ENCODE measurements at places on chromosomes 1 and 21. TPM values are rescaled to one million over a fixed set of nuclear protein-coding genes. Genes with fewer than 3 reads are reported as not detected.

DNA sequence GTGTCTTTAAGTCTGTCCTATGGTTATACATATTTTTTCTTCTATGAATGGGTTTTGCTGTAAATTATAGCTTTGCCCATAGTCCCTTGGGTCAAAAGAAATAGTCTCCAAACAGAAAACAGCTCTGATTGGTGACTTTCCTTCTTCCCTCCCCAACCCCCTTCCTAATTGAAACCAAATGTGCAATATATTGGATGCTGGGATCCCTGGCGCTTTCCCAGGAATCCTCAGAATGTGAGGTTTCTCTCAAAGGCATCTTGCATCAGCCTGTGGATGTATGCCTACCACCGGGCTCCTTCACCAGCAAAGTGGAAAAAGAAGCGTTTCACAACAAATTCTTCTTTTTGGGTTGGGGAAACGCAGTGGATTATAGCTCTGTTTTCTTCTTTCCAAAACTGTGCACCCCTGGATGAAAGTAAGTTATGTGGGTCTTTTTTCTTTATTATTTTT is at the start of gene DDR2:
TSS of gene DDR2 (plus strand) at position 248 of the 450 bp plus-strand sequence. CDS start 86,600 bp downstream, outside the sequence.
- DNase-seq, result peak; percentile 64

- DNase-seq, result no peak
Measured at GRCh38 chr1:227449051-227449450, 114.3 kb upstream of the ZNF678 start.

DNA sequence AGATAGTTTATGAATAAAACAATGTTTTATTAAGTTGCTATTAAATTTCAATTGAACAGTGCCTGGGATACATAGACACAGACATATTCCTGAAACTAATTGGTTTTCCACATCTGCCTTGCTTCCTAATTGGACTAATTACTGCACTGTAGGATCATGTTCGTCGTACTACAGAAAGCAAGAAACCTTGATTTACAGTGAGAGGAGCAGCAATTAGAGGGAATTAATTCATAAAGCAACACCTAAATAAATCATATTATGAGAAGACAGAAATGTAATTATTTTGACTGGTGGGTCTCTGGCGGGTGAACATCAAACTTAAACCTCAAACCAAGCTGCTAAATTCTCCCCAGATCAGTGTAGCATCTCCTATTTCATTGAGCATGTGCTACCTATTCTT is 124.6 kb upstream of the CAMK1G start:
- DNase-seq, result no peak

DNA sequence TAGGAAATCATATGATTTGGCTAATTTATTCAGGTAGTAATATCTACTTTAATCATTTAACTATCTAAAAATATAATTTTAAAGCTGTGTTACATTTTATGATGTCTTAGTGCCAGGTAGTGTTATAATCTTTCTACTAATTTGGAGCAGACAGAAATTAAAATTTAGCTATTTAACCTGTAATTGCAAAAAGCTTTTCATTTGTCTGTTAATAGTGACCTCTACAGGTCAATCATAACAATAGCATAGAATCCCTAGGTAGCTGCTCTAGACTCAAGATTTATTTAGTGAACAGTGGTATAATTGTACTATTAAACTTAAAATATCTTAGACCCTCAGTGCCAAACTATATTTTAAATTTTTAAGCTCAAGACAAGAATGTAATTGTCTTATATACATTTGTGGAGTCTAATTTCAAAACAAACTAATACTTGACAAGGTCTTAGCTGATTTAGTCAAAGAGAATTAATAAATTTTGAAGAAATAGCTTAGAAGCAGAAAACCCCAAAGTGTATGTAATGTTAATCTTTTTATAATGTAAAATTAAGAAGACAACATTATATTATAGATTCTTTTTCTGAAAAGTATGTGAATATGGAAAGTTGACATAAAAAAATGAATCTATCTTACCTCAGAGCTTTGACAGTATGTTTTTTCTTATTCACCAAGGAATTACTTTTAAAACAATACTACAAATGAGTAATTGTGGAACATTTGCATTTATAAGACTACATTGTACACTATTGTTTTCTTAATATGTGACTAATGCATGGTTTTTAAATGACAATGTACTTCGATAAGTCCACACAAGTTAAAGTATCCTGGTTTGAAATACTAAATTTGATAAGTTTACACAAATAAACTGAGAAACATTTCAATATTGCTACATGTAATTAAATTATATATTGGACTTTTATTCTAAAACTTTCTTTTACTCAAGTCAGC is 64.1 kb upstream of the RNPC3 start:
- DNase-seq, result no peak

- DNase-seq, result no peak
Measured at GRCh38 chr1:40064797-40065499, 24.4 kb downstream of the CAP1 start.

DNA sequence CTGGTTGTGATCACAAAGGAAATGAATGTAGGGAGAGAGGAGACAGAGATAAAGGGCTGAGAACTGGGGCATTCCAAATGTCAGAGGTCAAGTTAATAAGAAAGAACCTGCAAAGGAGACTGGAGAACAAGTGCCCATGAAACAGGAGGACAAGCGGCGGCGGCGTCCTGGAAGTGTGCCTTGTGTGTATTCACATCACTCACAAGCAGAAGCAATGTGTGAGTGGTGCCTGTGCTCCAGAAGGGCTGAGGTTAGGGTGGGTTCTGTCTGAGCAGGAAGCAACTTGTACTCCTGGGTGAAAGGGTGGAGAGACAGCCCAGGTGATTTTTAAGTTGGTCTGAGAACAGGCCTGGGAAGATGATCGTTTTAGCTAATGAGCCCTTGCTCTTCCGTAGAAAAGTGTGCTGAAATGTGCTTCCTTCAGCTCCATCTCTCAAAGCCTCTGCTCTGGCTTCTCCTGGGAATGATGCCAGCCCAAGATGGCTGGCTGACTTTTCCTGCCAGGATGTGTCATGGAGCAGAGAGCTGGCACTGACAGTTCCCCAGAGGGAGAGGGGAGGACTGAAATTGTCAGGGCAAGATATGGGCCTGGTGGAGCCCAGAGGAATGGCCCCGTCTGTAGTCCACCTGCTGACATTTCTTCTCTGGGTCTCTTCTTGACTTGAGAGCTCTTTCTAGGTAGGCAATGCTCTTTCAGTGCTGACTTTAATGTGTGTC is 25.1 kb upstream of the PLEKHA6 start:
- DNase-seq, result peak; percentile 48

The SEMA6C gene
- total RNA-seq, result 55.1 TPM

The PLA2G2F gene
- total RNA-seq, result not detected

The PTGFRN gene
- 99.6 TPM for total RNA-seq
